ENCODE measurements at places on chromosomes 6 and 20. TPM values are rescaled to one million over a fixed set of nuclear protein-coding genes. Genes with fewer than 3 reads are reported as not detected.

SLC35F1 gene
- polyA plus RNA-seq: 18.5 TPM

CDSN gene
- not detected for polyA plus RNA-seq

VWA7 gene
- polyA plus RNA-seq: 12.3 TPM

GRCh38 chr6:79421001-79421411 lies 116.2 kb downstream of the LCA5 start:
- peak; percentile 75 for DNase-seq

GRCh38 chr6:125701354-125701668 lies 48.1 kb upstream of the HEY2 start:
- no peak for DNase-seq

GRCh38 chr6:163333701-163334663 lies 80.5 kb upstream of the QKI start:
- no peak for DNase-seq

DNA sequence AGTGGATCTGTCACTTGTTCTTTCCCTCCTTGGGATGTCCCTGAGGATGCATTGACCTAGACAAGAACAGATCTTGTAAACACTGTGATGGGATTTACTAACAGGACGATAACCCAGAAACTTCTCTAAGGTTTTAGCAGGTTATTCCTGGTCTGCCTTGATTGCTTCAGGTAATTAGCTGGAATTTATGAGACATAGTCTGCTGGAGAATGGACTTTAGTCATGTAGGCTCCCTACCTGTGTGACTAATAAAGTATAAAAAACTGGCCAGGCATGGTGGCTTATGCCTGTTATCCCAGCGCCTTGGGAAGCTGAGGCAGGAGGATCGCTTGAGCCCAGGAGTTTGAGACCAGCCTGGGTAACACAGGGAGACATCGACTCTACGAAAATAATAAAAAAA lies 96.1 kb downstream of the PAK5 start:
- DNase-seq: no peak

DNA sequence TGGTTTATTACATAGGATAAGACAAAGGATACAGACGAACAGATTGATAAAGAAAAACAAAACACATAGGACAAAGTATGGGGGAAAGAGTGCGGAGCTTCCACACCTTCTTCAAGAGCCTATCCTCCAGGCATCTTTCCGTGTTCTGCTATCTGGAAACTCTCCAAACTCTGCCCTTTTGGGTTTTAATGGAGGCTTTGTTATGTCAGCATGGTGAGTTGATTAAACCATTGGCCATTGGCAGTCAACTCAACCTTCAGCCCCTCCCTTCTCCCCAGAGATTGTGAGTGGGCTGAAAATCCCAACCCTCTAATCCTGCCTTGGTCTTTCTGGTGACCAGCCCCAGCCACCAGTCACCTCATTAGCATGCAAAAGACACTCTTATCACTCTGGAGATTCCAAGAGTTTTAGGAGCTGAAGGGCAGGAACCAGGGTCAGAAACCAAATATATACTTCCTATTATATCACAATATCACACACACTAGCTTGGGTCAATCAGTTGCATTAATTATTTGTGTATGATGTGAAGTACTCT lies 23.8 kb downstream of the HLA-DOB start:
- no peak for DNase-seq

- no peak for DNase-seq
These were observed 657 bp downstream of the NT5DC1 start for GRCh38 chr6:116101302-116101718.

Measured in cardiac muscle cell (in vitro differentiated cells and primary cell).